ENCODE measurements at places on chromosomes 5 and 9.

DNA sequence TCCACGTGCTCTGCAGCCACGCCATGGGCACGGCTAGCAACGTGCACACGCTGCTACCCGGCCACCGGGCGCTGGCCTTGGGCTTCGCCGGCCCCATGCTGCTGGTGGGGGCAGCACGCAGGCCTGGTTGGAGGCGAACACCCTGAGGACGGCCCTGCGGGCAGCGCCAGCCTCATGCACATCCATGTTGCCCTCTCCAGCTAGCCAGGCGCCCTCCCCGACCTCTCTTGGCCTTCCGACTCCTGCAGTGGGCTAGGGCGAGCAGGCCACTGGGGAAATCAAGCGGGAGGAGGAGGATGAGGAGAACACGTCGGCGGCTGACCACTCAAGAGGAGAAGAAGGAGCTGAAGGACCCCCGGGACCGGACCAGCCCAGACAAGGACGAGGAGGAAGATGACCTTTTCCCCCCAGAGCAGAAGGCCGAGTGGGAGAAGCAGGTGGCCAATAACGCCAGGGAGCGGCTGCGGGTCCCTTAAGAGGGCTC lies 73.3 kb downstream of the INSL6 start:
- H3K4me1 ChIP-seq: no peaks in the 10 kb centered on the region
- H3K27ac ChIP-seq: no peak overlapping the region

DNA sequence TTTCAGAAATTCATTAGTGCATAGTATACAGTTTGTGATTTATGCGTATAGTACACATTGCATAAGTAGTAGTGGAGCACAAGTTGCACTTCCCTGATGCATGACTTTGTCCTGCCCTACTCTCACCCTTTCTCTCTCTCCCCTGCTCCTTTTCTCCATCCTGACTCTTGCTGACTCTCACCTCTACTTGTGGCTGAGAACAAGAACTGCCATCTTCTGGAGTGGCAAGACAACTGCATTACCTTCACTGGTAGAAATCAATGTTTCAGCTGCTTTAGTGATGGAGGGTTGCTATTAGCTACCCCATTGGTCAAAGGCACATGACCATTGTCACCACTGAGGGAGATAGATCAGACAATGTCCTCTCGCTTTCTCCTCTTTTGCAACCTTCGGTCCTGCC lies 26.9 kb downstream of the SPEF2 start:
- DNase-seq: no peak
- H3K36me3 ChIP-seq: no peaks in the 10 kb centered on the region
- no peak overlapping the region for H3K4me3 ChIP-seq

DNA sequence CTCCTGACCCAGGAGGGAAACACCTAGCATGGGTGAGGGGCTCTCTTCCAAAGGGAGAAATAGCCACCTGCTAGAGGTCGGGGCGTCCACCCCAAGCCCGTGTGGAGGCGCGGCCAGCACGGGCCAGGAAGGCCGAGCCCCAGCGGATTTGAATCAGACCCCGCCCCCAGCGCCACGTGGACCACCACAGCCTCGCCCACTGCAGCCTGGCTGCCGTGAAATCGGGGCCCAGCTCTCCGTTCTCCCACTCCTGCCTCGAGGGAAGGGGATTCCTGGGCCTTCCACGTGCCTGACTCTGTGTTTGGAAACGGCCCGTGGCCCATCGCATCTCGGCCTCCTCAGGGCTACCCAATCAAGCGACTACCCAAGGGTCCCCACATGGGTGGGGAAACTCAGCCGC lies 31.6 kb downstream of the SLC6A18 start:
- no peak overlapping the region for H3K4me3 ChIP-seq
- no peak for DNase-seq
- no peaks in the 10 kb centered on the region for H3K36me3 ChIP-seq
- no peaks in the 10 kb centered on the region for H3K27me3 ChIP-seq

- no peaks in the 10 kb centered on the region for H3K27me3 ChIP-seq
- no peaks in the 10 kb centered on the region for H3K4me1 ChIP-seq
- peak overlapping the region; percentile 69 for H3K27ac ChIP-seq
- no peaks in the 10 kb centered on the region for H3K36me3 ChIP-seq
- no peak for DNase-seq
Observed at GRCh38 chr9:120925535-120926396, 830 bp downstream of the TRAF1 start.

DNA sequence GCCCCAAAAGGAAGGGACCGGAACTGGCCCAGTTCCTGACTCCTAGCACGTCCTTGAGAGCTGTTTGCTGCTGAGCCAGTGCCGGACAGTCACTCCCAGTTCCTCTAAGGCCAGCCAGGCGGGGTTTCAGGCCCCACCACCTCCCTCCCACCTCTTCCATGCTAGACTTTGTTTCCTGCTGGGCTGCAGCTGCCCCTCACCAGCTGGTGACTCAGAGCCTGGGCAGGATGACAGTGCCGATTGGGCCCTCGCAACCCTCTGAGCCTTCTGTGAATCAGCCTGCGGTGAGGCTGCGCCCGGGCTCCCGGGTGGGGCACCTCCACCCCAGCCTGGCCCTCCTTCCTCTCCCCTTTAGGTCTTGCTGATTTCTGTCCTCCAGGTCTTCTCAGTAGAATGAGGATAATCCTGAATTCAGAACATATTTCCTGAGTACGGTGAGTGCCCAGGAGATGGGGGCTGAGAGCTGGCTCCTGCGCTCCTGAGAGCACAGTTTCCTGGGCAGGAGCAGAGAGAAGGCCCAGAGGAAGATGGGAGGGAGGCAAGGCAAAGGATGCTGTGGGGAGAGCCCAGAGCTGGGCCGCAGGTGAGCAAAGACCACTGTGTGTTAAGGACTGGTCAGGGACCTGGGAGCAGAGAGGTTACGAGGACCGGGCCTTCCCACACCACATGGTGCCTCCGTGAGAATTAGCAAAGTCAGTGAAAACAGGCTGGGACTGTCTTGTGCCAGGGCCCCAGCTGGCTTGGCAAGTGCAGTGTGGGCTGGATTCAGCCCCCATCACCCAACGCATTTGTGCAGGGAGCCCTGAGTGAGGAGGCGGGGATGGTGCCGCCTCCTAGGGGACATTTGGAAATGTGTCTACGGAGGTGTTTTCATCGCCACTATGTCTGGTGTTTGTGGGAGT lies 32.9 kb upstream of the STXBP1 start:
- peak overlapping the region; percentile 96 for H3K27ac ChIP-seq
- H3K36me3 ChIP-seq: no peaks in the 10 kb centered on the region
- DNase-seq: peak; percentile 91
- H3K4me3 ChIP-seq: peak overlapping the region; percentile 39

Data from breast epithelium (tissue), 4 donors.